ENCODE measurements at places on chromosomes 7 and 10. TPM values are rescaled to one million over a fixed set of nuclear protein-coding genes. Genes with fewer than 3 reads are reported as not detected.

Gene GIMAP1
- 5.8 TPM for total RNA-seq

Gene MDH2
- 688 TPM for total RNA-seq

Gene DRGX
- not detected for total RNA-seq

Gene CNPY1
- not detected for total RNA-seq

Gene WDFY4
- total RNA-seq = 2.5 TPM

Gene MLXIPL
- 6.4 TPM for total RNA-seq

Gene SPDYE16
- not detected for total RNA-seq

Gene MTERF1
- total RNA-seq = 9.9 TPM

Gene GDF2
- total RNA-seq = not detected

GRCh38 chr7:100219271-100219737 lies 445 bp upstream of the PVRIG start:
- DNase-seq = no peak

- no peak for DNase-seq
Observed at GRCh38 chr7:44801890-44802289, 5.4 kb downstream of the PPIA start.

DNA sequence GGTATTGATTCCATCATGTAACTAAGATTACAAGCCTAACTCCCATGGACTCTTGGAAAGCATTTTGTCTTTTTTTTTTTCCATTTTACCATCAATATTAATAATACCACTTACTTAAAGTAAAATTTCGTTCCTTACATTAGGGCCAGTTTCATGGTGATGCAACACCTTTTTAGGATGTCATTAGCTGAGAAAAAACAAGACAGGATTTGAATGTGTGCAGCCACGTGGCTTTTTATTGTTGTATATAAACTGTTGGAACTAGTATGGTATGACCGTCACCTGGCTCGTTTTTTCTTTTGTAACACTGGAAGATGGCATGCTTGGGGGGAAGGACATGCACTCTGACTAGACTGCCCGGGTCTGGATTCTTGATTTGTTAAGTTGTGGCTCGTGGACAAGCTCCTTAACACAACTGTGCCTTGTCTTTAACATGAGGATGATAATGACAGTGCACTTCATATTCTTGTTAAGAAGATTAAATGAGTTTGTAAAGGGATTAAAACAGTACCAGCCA lies 42.1 kb downstream of the ARHGAP21 start:
- no peak for DNase-seq

GRCh38 chr10:114398587-114399331 lies 5.5 kb downstream of the AFAP1L2 start:
- no peak for DNase-seq

- DNase-seq = no peak
Observed at GRCh38 chr10:34687434-34688210, 127.5 kb downstream of the PARD3 start.

- DNase-seq = no peak
Observed at GRCh38 chr7:30237271-30237695, 47.1 kb upstream of the ZNRF2 start.

- DNase-seq = no peak
Observed at GRCh38 chr7:81973117-81973516, 203.3 kb upstream of the HGF start.

GRCh38 chr10:49360271-49361177 lies 35.4 kb downstream of the DRGX start:
- no peak for DNase-seq

DNA sequence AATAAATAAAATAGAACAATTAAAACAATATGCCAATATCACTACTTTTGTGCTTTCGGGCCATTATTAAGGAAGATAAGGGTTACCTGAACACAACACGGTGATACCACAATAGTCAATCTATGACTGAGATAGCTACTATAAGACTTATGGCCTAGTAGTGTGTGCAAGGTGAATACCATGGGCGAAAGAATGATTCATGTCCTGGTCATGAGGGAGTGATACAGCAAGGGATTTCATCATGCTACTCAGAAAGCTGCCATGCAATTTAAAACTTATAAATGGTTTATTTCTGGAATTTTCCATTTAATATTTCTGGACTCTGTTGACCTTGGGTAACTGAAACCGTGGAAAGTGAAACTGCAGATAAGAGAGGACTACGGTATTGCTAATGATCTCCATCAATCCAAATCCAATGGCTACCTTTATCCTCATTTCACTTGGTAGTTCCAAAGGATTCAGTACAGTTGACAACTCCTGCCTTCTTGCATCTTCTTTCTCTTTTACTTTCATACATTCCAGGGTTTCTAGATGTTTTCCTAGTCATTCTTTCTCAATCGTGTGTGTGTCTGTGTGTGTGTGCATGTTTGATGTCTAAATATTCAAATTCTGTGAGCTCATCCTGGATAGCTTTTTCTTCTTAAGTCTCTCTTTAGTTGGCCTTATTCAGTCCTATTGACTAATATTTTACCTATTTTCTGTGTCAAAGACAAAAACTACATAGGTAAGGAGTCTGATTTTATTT lies 100.5 kb upstream of the MAGI2 start:
- no peak for DNase-seq

DNA sequence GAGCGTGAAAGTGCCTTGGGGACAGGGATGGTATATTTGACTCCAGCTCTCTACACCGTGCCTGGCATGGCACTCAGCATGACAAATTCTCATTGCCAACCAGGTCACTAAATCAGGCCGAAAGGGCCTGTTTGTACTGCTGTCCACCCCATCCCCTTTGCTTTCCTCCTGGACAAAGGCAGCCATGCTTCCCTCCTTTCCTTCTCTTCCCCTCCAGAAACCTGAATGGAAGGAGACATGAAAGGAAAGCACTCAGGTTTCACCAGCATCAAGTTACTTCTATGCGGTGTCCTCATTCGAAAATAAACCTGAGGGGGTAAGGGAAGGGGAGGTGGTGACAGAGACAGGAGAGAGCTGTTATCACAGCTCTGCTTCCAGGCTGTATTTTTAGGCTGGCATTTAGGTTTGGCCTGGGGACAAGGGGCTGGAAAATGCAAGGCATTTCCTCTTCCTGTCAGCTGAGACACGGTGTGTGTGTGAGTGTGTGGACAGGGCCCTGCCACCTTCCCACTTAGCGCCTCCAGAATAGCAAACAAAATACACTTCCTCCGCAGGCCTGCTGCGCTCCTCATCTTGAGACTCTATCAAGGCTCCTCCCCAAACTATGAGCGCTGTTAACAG lies 79.9 kb upstream of the COL13A1 start:
- no peak for DNase-seq

- DNase-seq = no peak
Observed at GRCh38 chr10:90642650-90643049, 215.2 kb downstream of the HTR7 start.

- no peak for DNase-seq
Observed at GRCh38 chr7:80496586-80496985, 15.3 kb downstream of the GNAT3 start.

DNA sequence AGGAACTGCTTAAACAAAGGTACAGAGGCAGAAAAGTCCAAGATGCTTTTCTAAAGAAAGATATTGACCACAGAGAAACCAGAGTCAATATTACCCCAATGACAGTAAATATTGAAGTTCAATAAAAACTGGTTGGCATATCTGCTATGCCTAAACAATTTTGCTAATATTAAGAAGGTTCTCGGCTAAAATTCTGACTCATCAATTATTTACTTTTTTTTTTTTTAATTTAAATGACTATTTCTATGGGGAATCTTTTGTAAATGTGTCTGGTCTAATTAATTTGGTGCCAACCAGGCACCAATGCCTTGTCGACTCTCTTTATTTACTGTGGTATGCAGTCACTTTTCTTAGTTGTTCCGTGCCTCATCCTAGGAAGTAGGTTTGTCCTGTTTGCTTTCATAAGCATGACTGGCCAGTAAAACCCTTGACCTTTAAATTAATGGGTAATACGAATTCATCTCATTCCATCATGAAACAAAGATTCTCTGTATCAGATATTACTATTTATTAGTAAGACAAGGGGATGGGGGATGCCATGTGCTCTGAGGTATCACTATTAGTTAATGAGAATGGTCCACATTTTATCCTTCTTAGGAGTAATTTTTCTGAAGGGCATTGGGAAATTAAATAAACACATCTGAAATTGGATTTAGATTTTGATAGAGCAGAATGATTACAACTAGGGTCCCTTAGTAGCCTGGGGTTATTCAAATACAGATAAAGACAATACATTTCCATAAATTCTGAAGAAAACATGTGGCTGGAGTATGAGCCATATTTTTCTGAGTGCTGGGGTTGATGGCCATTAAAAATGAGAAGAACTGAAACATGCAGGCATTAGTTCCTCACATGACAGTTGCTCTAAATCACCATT lies 154.4 kb downstream of the VTI1A start:
- no peak for DNase-seq

- DNase-seq = peak; percentile 92
Observed at GRCh38 chr7:44757311-44757710, 8.7 kb downstream of the ZMIZ2 start.

DNA sequence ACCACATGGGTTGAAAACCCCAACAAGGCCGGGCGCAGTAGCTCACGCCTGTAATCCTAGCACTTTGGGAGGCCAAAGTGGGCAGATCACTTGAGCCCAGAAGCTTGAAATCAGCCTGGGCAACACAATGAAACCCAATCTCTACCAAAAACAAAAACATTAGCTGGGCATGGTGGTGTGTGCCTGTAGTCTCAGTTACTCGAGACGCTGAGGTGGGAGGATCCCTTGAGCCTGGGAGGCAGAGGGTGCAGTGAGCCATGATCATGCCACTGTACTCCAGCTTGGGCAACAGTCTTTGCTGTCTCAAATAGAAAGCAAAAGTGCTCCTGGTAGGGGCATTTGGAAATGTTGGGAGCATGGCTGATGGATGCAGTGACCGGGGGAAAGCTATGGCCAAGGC lies 209.6 kb upstream of the PLXNA4 start:
- no peak for DNase-seq

GRCh38 chr10:12945690-12946359 lies 55.7 kb downstream of the CCDC3 start:
- no peak for DNase-seq

DNA sequence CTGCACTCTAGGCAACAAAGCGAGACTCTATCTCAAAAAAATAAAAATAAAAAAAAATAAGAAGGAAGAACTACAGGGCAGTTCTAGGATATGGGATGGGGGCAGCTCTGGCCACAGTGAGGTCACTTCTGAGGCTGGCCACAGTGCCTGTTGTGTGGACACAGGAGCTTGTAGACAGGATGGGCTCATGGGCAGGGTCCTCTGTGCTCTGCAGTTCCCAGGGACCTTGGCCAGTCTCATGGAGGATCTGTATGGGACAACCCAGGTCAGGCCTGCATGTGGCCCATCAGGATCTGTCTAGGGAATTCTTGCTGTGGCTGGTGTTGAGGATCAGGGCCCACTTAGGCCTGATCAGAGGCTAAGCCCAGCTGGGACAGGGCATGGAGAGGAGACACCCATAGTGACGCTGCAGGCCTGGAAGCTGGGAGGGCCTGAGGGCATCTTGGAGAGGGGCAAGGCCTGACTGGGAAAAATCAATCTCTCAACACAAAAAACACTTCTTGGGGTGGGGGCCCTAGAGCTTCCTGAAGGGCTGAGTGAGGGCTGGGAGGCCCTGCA lies 19.4 kb upstream of the PAX2 start:
- DNase-seq = no peak

DNA sequence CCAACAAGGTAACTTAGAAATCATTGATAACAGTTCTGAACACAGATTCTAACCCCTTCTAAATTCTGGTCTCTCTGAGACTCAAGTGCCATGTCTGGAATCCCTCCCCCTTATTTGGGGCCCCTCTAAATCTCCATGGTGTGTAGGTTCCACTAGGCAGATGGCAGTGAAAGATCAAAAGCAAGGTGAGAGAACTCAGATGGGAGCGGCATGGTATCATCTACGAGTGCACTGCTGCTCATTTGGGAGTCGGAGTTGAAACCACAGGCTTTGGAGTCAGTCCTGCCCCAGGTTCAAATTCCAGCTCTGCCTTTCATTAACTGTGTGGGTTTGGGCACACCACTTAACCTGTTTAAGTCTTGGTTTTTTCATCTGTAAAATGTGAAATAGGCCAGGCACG lies 72.6 kb downstream of the MTURN start:
- no peak for DNase-seq

DNA sequence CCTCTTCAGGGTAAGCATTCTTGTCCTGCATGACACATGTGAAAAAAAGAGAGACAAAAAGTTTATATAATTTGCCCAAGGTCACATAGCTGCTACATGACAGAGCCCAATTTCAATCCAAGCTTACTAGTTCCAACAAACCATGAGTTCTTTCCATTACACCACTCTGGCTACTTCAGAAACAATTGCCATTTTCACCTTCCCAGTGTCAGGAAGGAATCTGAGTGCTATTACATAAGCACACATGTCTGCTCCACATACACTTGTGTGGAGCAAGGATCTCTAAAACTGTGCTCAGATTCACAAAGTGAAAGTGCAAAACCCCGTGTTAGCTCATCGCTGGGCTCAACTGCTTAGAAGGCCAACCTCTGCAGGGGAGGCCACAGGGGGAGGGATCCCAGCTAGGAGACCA lies 356.2 kb upstream of the NFE2L3 start:
- no peak for DNase-seq

DNA sequence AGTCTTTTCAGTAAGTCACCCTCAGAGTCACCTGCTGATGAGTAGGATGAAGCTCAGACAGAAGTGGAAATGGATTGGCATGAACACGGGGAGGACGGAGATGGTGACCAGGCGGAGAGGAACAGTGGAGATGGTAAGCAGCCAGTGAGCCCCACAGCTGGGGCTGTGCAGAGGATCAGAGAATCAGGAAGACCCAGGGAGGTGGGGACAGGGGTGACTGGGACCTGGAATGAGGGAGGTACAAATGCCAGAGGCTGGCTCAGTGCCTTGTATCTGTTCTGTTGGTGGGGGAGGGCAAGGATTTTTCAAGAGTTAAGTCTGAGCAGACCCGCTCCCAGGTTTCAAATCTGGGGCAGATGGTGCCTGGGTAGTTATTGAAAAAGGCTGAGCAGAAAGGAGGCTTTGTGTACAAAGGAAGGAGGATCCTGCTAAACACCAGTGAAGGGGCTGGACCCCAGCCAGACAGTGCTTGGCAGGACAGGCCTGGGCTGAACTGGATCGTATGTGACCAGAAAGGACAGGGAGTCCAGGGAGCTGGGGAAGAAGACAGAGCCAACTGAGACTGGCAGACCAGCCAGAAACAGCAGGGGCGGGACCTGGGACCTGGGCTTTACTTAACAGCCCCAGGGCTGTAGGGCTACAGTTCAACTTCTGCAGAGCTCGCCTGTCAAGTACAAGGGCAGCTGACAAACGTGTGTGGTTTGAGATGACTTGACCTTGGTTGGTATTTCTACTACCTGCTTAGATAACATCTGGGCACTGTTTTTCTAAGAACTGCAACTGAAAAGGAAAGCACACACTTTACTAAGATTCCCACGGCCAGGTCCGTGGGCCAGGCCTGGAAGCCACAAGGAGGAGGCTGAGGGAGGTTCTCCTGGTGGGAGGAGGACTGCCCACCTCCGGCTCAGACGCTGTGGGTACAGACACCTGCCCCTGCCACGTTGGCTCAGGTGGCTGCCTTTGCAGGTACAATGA lies 13.2 kb upstream of the FRMPD2 start:
- peak; percentile 67 for DNase-seq

- no peak for DNase-seq
Observed at GRCh38 chr10:127553417-127553816, 4.3 kb downstream of the NPS start.

Measured in Right ventricle myocardium inferior (tissue), 1 donor.